ENCODE measurements at places on chromosomes 2 and 18.

DNA sequence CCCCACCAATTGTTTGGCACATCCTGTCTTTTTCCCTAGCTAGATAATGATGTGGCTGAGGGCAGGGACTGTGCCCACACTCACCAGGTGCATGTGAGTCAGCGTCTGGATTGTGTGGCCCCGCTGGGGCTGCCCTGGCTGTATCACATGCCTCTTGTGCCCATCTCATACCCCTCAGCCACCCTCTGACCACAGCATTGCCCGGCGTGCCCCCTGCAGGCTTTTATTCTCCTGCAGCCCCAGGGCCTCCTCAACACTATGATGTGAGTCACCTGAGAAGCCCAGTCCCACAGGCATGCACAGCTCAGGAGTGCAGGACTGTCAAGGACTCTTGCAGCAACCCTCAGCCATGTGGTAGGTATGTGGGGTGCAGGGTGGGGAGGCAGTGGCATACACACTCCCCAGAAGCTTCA is 14.8 kb upstream of the STEAP3 start:
- no peak for DNase-seq

DNA sequence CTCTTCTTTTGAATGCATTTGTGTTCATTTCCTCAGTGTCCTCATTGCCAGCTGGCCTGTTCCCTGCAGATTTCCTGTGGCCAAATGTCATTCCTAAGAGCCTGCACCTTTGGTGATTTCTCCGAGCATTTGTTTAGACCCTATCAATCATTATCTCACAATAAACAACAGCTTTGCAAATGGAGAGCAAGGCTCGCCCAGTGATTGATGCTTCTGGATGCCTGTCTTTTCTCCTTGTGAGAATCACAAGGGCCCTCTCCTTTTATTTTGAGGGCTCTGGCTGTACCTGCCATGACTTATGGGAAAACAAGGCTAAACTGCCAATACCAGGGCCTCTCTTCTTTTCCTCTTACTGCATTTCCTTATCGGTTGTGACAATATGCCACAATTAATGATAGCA is 1454.4 kb upstream of the CELF4 start:
- DNase-seq = no peak

GRCh38 chr18:76496194-76496890 is 1.3 kb upstream of the ZNF516 start:
- no peak for DNase-seq

GRCh38 chr2:24360050-24360962 is at the start of gene ITSN2:
TSS of gene ITSN2 (minus strand) at chr2:24360536. CDS start at chr2:24328082, 32,454 bp downstream.
- DNase-seq = peak; percentile 79

DNA sequence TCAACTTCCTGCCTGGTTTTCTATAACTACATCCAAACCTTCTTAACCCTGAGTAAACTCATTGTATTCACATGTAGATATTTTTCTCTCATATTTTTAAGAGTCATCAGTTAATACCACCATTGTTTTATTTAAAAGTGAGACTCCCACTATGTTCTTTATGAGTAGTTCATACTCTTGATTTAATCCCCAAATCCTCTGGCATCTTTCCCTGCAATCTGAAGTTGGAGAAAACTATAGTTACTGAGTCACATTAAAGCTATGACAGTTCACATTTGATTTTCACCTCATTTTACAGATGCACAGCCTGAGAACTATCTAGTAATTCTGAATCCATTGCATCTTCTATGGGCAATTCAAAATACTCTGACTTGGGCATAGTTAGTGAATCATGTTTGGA is 1358.7 kb upstream of the NRXN1 start:
- DNase-seq = no peak

DNA sequence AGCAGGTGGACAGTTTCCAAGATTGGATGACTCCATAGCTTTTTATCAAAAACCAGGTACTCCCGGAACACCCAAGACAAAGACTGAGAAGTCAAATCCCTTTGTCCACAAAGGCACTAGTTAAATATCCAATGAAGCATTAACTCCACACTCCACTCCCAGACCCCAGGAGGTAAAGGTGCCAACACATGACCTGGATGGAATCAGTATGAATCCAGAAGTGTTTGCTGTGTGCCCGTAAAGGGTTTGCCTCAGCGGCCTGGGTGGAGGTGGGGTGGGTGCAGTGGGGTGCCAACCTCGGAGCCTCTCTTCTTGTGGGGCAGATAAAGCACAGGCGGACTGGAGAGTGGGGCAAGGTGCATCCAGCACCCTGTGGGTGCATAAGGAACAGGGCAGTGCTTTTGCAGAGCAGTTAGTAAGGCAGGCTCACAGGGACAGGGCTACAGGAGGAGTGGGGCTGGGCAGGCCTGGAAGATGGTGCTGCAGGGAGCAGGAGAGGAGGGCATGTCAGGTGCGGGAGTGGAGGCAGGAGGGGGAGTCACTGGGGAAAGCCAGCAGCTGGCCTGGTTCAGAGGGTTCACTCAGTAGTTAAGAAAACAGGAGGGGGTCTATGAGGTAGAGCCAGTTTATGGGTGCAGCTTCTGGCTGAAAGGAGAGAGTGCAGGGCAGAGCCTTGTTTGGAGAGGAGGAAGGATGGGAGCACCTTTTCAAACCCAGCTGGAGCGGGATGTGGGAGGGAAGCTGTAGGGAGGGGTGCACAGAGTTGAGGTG is 208.4 kb upstream of the SMAD2 start:
- DNase-seq = no peak

- DNase-seq = no peak
Observed at GRCh38 chr2:52862801-52863200, 904.8 kb upstream of the CHAC2 start.

DNA sequence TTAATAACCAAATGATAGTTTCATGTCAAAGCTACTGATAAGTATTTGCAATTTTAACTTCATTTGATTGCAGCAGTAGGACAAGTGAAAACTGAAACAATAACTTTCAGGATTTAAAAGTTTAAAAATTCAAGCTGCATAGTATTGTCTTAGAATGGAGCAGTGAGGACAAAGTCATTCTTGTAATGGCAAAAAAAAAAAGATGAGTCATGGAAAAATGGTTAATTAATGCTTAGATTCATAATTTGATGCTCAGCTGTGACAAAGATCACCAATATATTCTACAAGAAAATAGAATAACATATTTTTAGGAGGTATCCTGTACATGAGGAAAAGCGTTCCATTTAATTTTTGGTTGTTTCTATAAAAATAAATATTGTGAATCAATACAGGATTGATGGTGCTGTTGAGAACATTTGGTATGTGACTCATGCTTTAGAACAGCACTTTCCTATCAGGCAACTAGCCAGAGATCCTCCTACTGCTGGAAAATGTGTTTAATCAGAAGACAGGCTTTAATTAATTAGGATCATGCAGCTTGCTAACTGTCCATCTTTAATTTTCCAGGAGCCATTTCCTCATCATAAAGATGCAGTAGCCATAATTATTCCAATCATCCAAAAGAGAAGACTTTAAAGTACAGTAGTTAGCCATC is 239.0 kb upstream of the MMADHC start:
- no peak for DNase-seq

DNA sequence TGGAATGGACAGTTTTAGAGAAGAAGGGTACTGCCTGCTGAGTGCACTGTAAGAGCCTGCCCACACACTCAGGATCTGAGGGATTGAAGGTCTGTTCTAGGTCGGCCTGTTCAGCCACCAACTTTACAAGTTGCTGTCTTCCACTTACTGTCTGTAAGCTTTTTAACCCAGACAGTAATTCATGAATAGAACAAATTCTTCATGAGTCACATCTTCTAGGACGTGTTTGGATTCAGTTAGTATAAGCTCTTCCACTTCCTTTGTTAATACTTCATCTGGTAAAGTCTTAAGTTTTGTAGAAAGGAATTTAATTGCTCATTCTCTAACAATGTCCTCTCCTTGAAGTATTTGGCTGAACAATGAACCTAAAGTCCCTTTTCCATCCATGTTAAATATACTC is 74.6 kb downstream of the PDE11A start:
- no peak for DNase-seq

DNA sequence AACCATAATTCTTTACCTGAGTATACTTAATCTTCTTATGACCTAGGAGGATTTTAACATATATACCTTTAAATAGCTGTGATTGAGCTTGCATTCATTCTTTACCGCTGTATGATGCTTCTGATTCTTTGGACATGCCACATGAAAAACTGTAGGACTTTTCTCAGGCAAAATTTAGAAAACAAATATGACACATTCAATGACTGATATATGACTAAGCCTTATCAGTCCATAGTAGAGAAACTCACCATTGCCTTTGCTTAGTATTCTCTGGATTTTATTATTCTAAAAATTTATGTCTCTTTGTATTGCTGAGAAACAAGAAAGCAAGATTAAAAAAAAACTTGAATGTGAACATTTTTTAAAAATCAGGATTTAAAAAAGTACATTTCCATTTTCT is 3.7 kb downstream of the FAM171B start:
- no peak for DNase-seq

DNA sequence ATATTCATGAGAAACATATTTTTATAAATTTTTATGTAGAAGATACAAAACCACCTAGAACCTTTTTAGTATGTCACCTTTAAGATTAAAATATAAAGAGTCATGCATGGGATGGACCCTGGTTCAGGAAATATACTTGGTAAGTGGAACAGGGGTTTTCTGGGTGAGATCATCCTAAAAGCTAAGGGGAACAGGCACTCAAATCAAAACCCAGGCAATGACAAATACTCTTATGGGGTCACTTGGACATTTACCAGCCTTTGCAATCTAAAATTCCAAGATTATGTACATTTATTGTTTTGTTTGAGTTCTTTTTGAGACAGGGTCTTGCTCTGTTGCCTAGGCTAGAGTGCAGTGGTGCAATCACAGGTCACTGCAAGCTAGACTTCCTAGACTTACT is 65.8 kb downstream of the SGPP2 start:
- no peak for DNase-seq

GRCh38 chr2:46428911-46429436 is 50.4 kb upstream of the TMEM247 start:
- no peak for DNase-seq

DNA sequence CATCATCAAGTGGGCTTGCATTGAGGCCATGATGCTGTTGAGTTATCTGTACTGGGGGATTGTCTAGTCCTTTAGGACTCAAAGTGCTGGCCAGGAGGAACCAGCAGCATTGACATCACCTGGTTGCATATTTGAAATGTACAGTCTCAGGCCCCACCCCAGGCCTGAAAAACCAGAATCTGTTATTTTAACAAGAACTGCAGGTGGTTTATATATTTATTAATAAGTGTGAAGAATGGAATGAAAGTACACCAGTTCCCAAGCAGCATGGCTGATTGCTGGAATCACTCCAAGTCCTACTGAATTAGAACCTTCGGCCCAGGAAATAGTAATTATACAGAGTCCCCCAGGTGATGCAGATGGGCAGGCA is 2.8 kb downstream of the IL1F10 start:
- no peak for DNase-seq

DNA sequence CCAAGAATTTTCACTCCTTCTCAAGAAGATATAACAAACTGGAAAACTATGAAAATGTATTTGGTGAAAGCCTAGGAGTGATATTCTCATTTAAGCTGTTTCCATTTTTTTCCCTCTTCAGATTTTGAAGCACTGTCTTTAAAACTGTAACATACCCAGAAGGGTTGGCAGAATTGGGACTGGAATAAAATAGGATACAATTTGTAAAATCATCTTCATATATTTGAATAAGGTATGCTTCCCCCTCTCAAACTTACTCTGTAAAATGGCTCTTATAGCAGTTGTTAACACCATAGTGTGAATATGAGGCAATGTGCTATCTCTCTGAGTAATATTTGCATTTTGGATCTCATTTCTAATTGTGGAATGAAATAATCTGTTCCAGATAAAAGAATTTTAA is 676.4 kb downstream of the ARHGAP15 start:
- no peak for DNase-seq

GRCh38 chr2:55224761-55225261 is 7.3 kb downstream of the CLHC1 start:
- DNase-seq = no peak

Measured in CD8-positive, alpha-beta T cell (primary cell).